ENCODE measurements at places on chromosomes 12 and 14.

GRCh38 chr14:94945615-94946014 is 175.7 kb upstream of the GSC start:
- DNase-seq = no peak

GRCh38 chr14:48738186-48738925 is 847.8 kb downstream of the RPS29 start:
- no peak for DNase-seq

DNA sequence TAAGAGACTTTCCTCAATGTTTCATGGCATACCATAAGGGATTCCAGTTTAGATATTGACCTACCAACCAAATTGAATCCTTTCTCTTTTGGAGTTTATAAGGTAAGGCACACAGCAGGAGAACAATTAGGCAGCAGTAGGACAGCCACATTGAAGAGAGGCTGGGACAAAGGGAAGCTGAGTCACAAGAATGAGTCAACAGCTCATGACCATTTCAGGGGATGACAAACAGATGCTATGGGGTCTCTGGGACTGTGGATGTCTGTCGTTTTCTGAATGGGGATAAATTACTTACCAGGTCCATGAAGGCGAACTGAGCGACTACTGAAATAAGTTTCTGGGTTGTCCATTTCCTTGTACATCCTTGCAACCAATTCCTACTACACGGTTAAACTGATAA is 48.6 kb upstream of the E2F7 start:
- DNase-seq = no peak

- no peak for DNase-seq
These were observed 10.8 kb downstream of the P2RX2 start for GRCh38 chr12:132629330-132629729.
